HS-27A (cell line): ENCODE measurements at places on chromosomes 1 and 21.

GRCh38 chr1:245605480-245606156 is 450.8 kb downstream of the KIF26B start:
- DNase-seq, result no peak

GRCh38 chr1:5765483-5765882 is 226.7 kb downstream of the NPHP4 start:
- no peak for DNase-seq

GRCh38 chr1:18934205-18935000 is 22.1 kb downstream of the IFFO2 start:
- DNase-seq, result no peak

DNA sequence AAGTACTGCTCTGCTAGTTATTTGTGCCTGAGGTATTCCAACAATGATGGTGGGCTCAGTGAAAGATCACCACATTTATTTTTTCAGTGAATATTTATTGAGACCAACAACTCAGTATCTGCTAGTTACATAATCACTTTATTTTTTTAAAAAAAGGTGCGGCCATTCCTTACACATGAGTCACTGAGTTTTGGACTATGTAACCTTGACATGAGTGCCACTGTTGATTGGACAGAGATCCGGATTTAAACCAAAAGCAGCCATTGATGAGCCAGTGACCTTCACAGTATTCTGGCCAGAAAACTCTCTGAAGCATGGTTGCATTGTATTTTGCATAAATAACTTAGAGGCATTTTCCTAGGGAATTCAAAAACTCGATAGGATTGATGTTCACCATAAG is 79.5 kb downstream of the NUF2 start:
- no peak for DNase-seq

DNA sequence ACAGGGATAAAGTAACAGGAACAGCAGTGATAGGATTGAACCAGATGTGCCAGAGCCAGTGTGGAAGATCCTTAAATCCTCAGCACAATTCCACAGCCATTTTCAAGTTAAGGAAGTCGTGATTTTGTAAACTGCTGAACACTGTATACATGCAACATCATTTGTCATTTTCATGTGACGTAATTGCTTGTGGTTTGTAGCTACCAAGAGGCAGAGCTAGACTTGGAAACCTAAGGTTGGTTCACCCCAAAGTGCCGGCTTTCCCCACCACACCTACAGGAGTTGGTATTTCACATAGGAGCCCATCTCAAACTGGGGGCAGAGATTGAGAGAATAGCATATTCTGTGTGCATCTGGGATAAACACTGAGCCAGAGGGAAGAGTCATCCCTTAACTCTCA is 113.9 kb downstream of the CAPN8 start:
- DNase-seq, result no peak
